Esophagus squamous epithelium (tissue), 5 donors: ENCODE measurements at places on chromosomes 3 and 15. TPM values are rescaled to one million over a fixed set of nuclear protein-coding genes. Genes with fewer than 3 reads are reported as not detected.
A peak's percentile ranks its signal among the peaks of the same experiment; 100 is the strongest.

GRCh38 chr3:146496726-146497125, 27.4 kb upstream of the PLSCR2 start:
- no peaks in the 10 kb centered on the region for H3K36me3 ChIP-seq
- H3K27ac ChIP-seq, result no peak overlapping the region
- H3K27me3 ChIP-seq, result no peaks in the 10 kb centered on the region
- H3K4me1 ChIP-seq, result peaks cover 9% of the 10 kb centered on the region

DNA sequence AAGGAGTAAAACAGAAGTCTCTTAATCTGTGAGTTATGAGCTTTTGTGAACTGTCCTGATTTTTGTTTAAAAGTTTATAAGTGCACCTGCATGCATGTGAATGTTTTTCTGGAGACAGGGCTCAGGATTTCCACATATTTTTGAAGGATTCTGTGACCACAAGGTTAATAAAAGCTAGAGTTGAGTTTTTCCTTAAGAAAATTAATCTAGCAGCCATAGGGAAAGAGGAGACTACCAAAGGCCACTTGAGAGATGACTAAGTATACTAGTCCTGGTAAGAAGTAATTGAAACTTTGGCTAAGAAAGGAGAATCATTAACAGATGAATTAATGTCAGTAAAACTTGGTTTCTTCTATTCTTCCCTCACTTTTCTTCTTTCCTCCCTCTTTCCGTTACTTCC, 176.8 kb upstream of the EPHA3 start:
- no peak overlapping the region for H3K27ac ChIP-seq
- DNase-seq, result no peak
- H3K4me3 ChIP-seq, result no peak overlapping the region

DNA sequence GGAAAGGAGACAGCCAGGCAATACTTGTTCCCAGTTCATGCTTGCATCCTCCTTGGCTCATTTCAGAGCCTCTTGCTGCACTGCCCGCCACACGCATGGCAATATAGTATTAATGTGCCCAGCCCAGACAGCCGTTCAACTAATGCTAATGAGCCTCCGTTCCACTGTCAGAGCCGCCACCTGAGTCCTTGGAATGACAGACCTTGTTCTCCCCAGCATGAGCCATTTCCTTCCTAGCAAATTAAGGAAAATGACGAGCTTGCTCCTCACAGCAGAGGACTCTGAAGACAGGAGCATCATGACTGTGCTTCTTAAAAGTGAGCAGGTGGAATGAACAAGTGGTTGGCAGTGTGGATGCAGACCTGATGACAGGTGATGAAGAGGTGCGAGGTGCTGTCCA, 10.8 kb upstream of the LRRC15 start:
- no peak overlapping the region for H3K27ac ChIP-seq
- H3K4me3 ChIP-seq, result no peak overlapping the region
- no peak for DNase-seq
- no peaks in the 10 kb centered on the region for H3K27me3 ChIP-seq
- H3K4me1 ChIP-seq, result no peaks in the 10 kb centered on the region

GRCh38 chr3:132660052-132660810, at the start of gene UBA5:
Gene UBA5 (plus strand): TSS chr3:132660329. CDS start chr3:132660538, 209 bp downstream.
- peak within 1 kb of the TSS; percentile 92 for H3K4me3 ChIP-seq
- peak within 1 kb of the TSS; percentile 95 for H3K27ac ChIP-seq
- no peaks in the 10 kb centered on the region for H3K27me3 ChIP-seq
- no peaks in the 10 kb centered on the region for H3K4me1 ChIP-seq
- no peaks in the 10 kb centered on the region for H3K36me3 ChIP-seq

DNA sequence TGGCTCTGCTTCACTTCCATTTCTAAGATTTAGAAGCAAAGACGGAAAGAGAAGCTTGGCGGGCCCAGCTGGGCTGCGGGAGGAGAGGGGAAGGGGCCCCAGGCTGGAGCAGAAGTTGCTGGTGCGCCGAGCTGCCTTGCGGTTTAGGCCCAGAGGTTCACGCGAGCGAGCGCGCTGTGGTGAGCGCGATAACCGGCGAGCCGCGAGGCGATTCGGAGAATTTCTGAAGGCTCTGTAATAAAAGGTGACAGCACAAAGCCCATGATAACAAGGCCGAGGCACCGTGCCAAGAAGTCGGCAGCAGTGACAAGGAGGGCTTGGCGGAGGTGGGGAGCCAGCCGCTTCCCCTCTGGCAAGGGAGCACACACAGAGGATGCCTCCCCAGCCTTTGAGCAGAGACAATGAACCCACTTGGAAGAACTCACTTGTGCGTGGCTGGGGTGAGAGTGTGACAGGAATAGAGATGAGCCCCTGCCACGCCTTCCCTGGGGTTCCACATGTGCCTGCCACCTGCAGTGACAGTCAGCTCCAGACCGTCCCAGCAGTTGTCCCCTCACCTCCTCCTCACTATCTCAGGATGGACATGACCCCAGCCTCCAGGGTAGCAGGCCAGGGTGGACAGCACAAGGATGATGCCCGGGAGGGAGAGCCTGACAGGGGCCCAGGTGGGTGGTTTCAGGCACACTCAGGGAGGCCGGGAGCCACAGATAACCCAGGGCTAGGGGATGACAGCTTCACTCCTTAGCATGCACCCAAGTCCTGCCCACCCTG, 315.2 kb downstream of the UACA start:
- peaks cover 4% of the 10 kb centered on the region for H3K27me3 ChIP-seq
- H3K27ac ChIP-seq, result no peak overlapping the region
- no peaks in the 10 kb centered on the region for H3K36me3 ChIP-seq
- no peak for DNase-seq

DNA sequence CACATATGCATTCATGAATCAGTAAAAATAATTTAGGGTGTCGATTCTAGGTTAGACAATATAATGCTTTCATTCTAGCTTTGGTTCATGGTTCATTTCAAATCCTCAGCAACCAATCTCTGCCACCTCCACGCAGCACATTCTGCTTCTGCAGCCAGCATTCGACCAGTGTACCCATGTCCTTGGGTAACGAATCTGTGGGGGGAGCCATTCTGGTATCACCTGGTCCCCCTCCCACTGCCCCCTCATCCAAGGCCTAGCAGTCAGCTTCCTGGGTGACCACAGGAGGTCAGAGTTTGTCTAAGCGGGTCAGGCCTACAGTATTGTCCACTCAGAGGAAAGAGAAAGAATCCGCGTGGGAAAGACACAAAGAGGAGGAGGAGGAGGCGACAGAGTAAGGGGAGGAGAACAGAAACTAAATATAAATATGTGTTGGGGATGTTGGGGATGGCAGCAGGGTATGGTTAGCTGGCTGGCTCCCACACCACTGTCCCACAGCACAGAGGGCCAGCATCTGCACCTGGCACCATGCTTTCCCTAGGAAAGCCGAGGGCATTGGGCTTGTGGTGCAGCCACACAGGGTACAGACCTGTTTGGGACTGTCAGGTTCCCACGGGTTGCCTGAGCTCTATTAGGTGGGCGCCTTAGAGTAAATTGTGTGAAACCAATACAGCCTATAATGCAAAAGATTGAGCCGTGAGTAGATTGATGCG, 12.1 kb downstream of the PAK6 start:
- peaks cover 39% of the 10 kb centered on the region for H3K4me1 ChIP-seq
- no peak overlapping the region for H3K4me3 ChIP-seq
- DNase-seq, result no peak
- no peaks in the 10 kb centered on the region for H3K27me3 ChIP-seq
- H3K27ac ChIP-seq, result no peak overlapping the region

DNA sequence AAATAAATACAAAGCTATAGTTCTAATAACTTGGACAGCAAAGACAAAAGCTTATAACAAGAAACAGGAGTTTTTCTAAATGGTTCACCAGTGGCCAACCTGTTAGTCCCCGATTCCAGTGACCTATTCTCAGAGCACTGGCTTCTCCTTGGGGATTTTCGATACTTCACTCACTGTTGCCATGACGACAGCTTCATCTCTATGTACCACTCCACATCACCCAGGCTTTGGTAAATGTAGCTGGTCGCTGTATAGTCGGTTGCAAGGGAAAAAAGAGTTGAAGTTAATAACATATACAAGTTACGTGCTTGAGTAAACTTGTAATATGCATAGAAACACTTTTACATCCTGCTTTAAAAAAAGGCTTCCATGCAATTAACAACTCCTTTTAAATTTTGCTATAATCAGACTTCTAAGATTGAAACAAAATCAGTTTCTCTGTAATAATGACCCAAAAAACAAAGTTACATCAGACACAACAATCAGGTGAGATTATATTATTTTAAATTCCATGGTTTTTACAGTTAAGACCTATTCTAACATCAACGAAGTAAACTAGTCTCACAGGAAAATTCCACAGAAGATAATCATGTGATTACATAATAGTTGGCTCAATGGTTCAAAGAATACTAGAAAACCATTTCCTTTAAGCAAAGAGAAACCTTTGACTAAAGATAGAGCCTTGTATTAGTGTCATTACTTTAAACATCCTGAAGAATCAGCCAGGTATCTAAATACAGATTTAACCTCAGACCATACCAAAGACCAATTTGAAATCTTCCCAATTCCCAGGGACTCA, 2.9 kb downstream of the CCNL1 start:
- DNase-seq, result no peak
- H3K36me3 ChIP-seq, result peaks cover 64% of the 10 kb centered on the region
- H3K27me3 ChIP-seq, result no peaks in the 10 kb centered on the region

- H3K27me3 ChIP-seq, result peaks cover 17% of the 10 kb centered on the region
- H3K27ac ChIP-seq, result no peak overlapping the region
- no peak for DNase-seq
- no peaks in the 10 kb centered on the region for H3K4me1 ChIP-seq
- no peaks in the 10 kb centered on the region for H3K36me3 ChIP-seq
Measured at GRCh38 chr15:88603885-88604284, 17.3 kb upstream of the AEN start.

- H3K4me1 ChIP-seq, result peaks cover 27% of the 10 kb centered on the region
- H3K4me3 ChIP-seq, result no peak overlapping the region
- no peaks in the 10 kb centered on the region for H3K36me3 ChIP-seq
- no peak for DNase-seq
- H3K27ac ChIP-seq, result no peak overlapping the region
Measured at GRCh38 chr15:74809956-74810355, 2.7 kb upstream of the LMAN1L start.

- H3K4me1 ChIP-seq, result no peaks in the 10 kb centered on the region
- H3K27ac ChIP-seq, result no peak overlapping the region
- no peak for DNase-seq
- no peak overlapping the region for H3K4me3 ChIP-seq
- no peaks in the 10 kb centered on the region for H3K27me3 ChIP-seq
Measured at GRCh38 chr3:155608228-155608920, 136.5 kb downstream of the PLCH1 start.

GRCh38 chr3:3605226-3605625, 194.0 kb upstream of the LRRN1 start:
- no peaks in the 10 kb centered on the region for H3K27me3 ChIP-seq
- no peaks in the 10 kb centered on the region for H3K4me1 ChIP-seq
- H3K4me3 ChIP-seq, result no peak overlapping the region
- DNase-seq, result no peak
- H3K36me3 ChIP-seq, result no peaks in the 10 kb centered on the region

- peak overlapping the region; percentile 89 for H3K27ac ChIP-seq
- peaks cover 15% of the 10 kb centered on the region for H3K4me1 ChIP-seq
- no peaks in the 10 kb centered on the region for H3K27me3 ChIP-seq
Measured at GRCh38 chr3:184155644-184156521, 706 bp downstream of the DVL3 start.

DNA sequence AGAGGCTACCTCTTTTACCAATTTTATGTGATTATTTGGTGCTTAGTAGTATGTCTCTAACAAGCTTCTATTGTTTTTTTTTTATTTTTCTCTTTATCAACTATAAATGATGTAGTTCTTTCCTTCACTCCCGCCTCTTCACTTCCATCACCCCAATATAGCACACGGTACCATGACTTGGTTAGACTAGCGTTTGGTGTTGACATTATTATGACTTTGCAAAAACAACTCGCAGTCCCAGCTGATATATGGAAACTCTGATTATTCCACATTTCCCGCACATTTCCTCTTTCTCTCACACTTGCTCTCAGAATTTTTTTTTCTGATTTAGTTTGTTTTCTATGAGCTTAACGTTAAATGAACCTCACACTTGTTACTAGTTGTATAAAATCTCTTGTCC, 162.2 kb downstream of the GREM1 start:
- H3K27ac ChIP-seq, result no peak overlapping the region
- no peak overlapping the region for H3K4me3 ChIP-seq
- H3K36me3 ChIP-seq, result no peaks in the 10 kb centered on the region
- no peaks in the 10 kb centered on the region for H3K27me3 ChIP-seq
- no peak for DNase-seq
- peaks cover 16% of the 10 kb centered on the region for H3K4me1 ChIP-seq

DNA sequence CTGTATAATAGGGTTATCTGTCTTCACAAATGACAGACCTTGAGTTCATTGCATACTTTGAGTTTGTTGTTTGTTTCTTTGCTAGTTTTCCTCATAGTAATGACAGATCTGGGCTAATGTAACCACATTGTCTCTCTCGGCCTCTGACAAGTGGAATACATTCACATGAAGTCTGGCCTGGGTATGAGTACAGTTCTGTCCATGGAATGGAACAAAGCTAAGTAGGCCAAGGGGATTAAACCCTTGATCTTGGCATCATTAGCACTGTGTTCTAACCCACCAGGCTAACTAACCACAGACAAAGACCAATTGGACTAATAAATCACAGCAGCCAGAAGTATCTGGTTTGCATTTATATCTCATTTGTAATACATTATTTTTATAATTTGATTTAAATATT, 7.6 kb upstream of the VGLL3 start:
- H3K36me3 ChIP-seq, result no peaks in the 10 kb centered on the region
- H3K4me1 ChIP-seq, result no peaks in the 10 kb centered on the region
- H3K4me3 ChIP-seq, result no peak overlapping the region
- DNase-seq, result no peak

- no peak for DNase-seq
- no peak overlapping the region for H3K4me3 ChIP-seq
- no peaks in the 10 kb centered on the region for H3K4me1 ChIP-seq
- H3K36me3 ChIP-seq, result no peaks in the 10 kb centered on the region
- no peak overlapping the region for H3K27ac ChIP-seq
Measured at GRCh38 chr3:124121379-124122312, 129.7 kb upstream of the ROPN1 start.

The BNC1 gene
- 29.7 TPM for total RNA-seq

The AMIGO3 gene
- total RNA-seq, result not detected

The GOLGA8B gene
- 3.4 TPM for total RNA-seq

The CLK3 gene
- 62.4 TPM for total RNA-seq

The TM6SF1 gene
- total RNA-seq, result 0.45 TPM

The SLC35G2 gene
- 2.4 TPM for total RNA-seq

The PDCD7 gene
- total RNA-seq, result 12.1 TPM

The SNTN gene
- not detected for total RNA-seq

The LDHAL6B gene
- not detected for total RNA-seq

The GUCA1C gene
- total RNA-seq, result not detected

The SMAD6 gene
- total RNA-seq, result 5.2 TPM

The PIGZ gene
- total RNA-seq, result 3.4 TPM

The NIT2 gene
- total RNA-seq, result 12.5 TPM

The HRH1 gene
- 4.5 TPM for total RNA-seq

The MLH1 gene
- total RNA-seq, result 15.7 TPM

The C3orf70 gene
- total RNA-seq, result 8.6 TPM

The TTLL3 gene
- 10.2 TPM for total RNA-seq

The TERC gene
- total RNA-seq, result 120 TPM
